Hematopoietic multipotent progenitor cell treated with erythropoietin and hydrocortisone succinate and interleukin-3 and kit ligand, for 6 days (in vitro differentiated cells): ENCODE measurements at places on chromosomes 2 and 18.

GRCh38 chr2:187964746-187965145 lies 326.9 kb upstream of the GULP1 start:
- DNase-seq, result no peak

GRCh38 chr2:134839649-134840048 lies 1.2 kb downstream of the ACMSD start:
- DNase-seq, result no peak

- no peak for DNase-seq
Measured at GRCh38 chr2:211846036-211846400, 692.6 kb downstream of the ERBB4 start.

DNA sequence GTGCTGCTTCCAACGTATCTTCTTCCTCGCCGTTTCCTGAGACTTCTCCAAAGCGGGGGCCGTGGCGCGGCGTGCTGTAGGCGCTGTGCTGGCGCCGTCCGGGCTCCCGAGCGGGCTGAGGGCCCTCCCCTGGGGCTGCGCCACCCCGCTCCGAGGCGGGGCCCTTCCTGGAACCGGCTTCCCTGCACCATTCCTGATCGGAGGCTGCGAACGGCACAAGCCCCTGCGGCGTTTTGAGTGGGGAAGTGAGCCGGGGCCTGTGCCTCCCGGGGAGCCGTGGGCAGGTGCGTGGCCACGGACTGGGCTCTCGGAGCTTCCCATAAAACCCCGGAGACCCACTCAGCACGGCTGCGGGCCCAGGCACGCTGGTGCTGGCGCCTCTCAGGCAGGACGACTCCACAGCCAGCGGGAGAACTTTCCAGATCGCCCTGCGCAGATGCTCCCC lies 74.7 kb downstream of the PSMG2 start:
- DNase-seq, result no peak

DNA sequence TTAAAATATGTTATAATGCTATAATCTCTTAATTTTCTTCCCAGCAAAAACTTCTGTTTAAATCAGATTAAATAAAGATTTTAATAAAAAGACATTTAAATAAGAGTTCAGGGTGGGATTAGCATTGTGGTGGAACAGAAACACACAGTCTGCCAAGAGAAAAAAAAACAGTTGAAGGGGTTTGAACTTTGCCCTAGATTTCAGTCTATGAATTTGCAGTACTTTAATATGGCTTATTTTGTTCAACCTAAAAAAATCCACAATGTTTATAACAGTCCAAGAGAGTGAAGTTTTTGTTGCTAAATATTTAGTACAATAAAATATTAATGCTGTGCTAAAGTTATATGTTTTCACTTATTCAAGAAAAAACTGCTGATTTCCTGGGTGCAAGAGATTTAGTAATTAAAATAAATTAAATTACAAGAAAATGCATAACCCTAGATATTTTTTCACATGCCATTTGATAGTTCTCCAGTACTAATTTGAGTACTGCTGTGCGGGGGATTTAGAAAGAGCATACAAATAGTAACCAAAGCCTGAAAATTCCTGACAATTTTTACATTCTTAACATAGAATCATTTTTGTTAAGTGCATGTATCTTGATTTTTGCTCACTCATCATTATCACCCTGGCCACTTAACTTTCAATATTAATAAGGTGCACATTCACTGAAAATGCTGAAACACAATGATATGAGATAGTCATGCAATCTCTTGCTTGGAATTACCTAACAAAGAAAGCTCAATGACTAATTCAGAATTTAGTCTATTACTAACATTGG lies 52.6 kb downstream of the SLC40A1 start:
- DNase-seq, result no peak

GRCh38 chr2:98088261-98088660 lies 1.3 kb downstream of the VWA3B start:
- DNase-seq, result no peak

GRCh38 chr2:166184789-166185188 lies 57.0 kb upstream of the SCN1A start:
- no peak for DNase-seq

- DNase-seq, result no peak
Measured at GRCh38 chr2:121359170-121359569, 74.2 kb upstream of the TFCP2L1 start.

DNA sequence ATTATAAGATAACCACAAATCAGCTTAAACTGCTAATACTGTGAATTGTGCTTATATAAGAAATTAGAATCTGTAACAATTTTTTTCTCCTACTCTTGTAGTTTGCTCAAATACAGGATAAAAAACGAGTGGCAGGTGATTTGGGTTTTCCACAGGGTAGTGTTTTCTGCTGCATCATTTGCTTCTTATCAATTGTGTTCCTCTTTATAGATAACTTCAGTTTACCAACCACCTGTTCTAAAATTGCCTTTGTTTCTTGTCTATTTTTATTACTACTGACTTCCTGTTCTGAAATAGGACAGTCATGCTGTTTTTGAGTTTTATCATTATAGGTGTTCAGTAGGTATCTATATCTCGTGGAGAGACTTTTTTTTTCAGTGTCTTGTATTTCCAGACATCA lies 56.9 kb downstream of the MFSD6 start:
- peak; percentile 42 for DNase-seq

DNA sequence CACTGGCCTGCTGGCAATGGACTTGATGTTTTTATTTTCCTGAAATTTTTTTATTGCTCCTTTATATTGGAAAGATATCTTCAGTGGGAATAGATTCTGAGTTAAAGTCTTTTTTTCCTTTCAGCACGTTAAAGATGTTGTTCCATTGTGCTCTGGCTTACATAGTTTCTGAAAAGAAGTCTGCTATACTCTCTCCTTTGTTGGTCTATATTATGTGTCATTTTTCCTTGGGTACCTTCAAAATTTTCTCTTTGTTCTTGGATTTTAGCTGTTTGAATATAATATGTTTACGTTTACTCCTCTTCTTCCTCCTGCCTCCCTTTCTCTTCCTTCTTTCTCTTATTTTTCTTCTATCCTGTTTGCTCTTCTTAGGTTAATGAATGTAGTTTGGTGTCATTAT lies 105.5 kb downstream of the CAPN13 start:
- no peak for DNase-seq

- DNase-seq, result peak; percentile 59
Measured at GRCh38 chr18:35458677-35459441, 38.9 kb downstream of the INO80C start.

DNA sequence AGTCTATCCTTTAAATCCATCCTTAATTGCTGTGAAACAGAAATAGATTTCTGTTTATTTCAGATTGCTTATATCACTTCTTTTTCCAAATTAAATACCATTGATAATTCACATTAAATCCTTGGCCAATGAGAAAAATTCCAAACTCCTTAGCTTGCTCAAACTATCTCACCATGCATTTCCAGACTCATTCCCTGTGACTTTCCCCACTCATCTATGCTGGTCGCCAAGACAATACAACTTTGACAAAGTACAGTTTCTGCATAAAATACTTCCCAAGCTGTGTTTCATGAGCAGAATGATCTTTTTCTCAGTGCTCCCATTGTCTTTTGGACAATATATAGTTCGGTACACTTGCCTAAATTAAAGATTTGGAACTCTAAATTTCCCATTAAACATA lies 575.6 kb downstream of the CPS1 start:
- no peak for DNase-seq

DNA sequence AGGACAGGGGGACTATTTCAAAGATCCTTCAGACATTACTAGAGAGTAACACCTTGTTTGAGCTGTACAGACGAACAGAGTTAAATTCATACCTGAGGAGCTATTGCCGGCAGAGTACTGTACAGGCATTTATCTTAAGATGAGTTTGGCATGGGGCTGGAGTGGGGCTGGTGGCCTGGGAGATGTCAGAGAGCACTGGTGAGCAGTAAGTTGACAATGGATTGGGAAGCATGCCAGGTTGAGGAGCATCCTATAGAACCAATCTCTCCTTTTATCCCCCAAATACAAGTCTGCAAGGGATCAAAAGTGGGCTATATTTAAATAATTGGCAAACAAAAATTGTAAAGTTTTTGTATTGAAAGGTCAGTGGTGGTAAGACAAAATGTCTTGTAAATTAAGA lies 58.6 kb downstream of the ADCYAP1 start:
- DNase-seq, result no peak

DNA sequence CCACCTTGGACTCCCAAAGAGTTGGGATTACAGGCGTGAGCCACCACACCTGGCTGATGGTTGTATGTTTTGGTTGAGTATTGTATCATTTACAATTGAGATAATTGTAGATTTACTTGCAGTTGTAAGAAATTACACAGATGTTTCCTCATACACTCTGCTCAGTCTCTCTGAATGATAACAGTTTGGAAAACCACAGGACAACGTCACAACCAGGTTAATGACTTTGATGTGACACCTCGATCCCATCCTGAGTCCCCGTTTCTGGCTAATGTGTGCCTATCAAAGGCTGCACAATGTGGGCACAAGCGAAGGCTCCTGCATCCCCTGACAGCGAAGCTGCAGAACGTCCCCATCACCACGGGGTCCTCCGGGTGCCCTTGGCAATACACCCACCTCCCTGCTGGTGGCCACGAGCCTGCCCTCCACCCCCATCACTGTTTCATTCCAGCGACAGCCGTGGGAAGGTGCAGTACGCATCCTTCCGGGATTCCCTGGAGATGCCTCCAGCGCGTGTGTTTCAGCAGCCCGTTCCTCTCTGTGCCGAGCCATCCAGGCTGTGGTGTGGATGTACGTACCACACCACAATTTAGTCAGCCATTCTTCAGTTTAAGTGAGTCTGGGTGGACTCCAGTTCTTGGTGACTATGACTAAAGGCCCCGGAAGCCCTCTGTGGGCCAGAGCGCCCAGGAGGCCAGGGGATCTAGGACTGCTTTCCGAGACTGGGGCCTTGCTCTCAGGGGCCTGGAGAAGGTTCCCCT lies 4.3 kb upstream of the PDCD1 start:
- no peak for DNase-seq

DNA sequence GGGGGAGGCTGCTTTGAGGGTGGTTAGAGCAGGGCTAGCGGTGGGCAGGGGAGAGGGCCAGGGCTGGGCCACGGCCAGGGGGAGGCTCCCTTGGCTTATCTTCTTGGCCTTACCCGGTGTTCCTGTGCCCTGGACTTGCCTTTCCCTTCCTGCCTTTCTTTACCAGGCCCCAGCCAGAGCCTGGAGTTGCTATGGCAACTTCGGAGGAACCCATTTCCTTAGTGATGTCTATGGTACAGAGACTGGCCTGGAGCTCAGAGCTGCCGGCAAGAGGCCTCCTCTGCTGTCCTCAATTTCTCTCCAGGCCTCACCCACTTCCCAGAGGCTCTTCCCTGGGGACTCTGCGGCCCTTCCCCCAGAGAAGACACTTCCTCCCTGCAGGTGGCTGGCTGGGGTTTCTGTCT lies 11.5 kb downstream of the SPEG start:
- DNase-seq, result no peak

- no peak for DNase-seq
Measured at GRCh38 chr18:54335638-54336173, 22.0 kb downstream of the STARD6 start.

DNA sequence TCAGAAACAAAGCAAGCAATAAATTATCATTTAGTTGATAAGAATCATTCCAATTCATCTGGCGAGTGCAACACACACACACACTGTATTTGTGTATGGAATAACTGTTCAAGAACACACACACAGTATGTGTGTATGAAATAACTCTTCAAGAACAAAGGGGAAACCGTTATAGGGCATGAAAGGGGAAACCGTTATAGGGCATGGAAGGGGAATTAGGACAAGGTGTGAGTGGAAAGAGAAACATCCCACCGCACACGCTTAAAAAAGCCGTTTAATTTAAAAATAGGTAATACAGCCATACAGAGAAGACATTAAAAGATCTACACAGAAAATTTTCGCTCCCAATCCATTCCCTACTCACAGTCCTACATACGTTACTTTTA lies 607 bp upstream of the TSN start:
- DNase-seq, result peak; percentile 21

GRCh38 chr2:70199320-70199864 lies 8.6 kb upstream of the C2orf42 start:
- DNase-seq, result peak; percentile 12

DNA sequence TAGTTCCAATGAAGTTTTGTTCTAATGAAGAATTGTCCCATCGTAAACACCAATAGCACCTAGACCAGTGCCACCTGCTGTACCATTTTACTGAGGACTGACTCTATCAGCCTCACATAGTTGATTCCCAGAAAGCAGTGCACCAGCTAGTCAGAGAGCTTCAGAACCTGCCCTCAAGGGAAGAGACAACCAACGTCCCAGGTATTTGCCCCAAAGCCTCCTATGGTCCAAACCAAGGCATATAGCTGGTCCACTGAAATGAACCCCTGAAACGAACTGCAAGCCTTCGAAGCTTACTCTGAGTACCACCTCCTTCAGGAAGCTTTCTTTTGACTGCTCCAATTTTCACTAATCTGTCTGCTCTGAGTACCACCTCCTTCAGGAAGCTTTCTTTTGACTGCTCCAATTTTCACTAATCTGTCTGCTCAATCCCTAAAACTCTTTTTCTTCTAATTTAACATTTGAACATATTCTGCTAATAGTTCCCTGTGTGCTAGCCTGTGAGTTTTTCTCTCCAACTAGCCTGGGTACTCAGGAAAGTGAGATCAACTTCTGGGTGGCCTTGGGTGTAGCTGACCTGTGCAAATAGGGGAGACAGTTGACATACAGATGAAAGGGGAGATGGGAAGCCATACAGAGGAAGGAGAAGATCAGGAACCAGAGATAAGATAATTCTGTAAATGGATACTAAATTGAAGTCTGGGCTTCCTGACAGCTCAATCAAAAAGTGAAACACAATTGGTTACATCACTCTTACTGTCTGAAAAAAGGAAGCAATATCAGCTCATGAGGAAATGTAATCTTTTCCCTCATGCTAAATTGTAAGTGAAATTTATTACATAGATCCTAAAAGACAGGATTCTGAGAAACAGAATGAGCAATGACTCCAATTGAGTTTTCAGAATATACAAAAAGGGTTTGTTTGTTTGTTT lies 33.5 kb upstream of the EML4 start:
- DNase-seq, result no peak

DNA sequence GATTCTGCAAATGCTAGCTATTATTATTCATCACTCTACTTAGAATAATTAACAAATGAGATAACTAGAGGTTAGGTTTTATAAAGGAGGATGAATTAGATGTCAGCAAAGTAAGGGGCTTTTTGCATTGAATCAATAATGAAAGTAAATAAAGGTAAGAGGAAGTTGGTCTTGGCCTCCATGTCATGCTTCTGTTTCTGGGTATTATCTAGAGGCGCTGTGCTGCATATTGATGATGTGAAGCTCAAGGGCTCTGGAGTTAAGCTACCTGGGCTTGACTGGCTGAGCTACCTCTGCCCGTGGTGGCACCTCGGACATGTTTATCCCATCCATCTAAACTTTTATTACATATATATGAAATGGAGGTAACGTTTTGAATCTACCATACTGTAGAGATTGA lies 350.9 kb downstream of the PARD3B start:
- no peak for DNase-seq

DNA sequence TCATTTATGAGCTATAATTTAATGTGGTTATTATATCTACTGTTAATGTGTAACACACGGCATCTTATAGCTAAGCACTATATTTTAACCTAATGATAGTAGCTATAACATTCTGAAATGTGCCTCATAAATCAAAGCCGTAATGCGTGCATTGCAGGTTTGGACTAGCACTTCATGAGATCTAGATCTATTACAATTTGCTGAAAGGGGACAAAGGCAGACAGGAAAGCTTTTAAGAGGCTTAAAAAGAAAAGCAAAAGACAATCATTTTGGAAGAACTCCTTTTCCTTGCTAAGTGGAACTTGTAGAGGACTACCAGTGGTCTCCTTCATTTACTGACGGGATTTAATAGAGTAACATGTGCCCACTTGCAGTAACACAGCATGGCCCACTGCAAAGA lies 213.1 kb downstream of the NBAS start:
- no peak for DNase-seq
